ENCODE measurements at places on chromosomes 7 and 10.

- DNase-seq = no peak
Measured at GRCh38 chr7:41656366-41656765, 46.5 kb downstream of the INHBA start.

GRCh38 chr7:111459065-111459756 lies 103.1 kb downstream of the IMMP2L start:
- no peak for DNase-seq

GRCh38 chr7:19404912-19405329 lies 259.7 kb upstream of the FERD3L start:
- no peak for DNase-seq

DNA sequence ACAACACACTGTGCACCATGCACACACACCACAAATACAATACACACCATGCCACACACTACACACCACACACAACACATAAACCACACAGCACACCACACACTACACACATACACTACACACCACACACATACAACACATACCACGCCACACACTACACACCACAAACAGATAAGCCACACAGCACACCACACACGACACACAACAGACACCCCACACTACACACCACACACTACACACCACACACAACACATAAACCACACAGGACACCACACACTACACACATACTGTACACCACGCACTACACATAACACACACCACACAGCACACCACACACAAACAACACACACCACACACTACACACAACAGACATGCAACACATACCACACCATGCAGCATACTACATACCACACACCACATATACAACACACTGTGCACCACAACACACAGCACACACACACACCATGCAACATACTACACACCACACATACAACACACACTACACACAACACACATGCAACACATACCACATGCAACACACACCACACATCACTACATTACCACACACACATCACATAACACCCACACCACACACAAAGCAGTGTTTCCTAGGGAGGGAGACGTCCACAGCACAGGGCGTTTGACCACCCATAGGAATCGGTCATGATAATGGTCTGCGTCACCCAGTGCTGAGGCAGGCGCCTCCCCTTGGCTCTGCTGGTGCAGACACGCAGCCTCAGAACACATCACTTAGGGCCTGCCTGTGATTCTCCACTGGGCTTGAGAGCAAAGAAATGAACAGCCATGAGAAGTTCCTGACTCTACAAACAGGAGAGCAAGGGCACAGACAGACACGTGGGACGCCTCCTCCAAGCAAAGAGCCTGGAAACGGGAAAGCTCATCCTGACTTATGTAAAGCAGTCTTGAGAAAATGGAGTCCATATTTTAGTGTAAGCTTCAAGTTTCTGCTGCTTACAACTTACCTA lies 458.3 kb downstream of the PTPRN2 start:
- no peak for DNase-seq

DNA sequence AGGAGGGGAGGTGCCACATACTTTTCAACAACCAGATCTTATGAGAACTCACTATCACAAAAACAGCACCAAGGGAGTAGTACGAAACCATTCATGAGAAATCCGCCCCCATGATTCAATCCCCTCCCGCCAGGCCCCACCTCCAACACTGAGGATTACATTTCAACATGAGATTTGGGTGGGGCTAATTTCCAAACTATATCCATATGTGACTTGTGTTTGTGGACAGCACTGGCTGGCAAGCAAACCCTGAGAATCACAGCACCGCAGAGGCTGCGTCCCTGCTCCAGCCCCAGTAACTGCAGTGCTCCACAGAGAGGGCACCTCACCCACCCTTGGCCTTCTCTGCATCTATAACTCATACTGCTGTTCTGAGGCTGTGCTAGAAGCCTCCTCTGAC lies 211.2 kb upstream of the PODXL start:
- DNase-seq = no peak

DNA sequence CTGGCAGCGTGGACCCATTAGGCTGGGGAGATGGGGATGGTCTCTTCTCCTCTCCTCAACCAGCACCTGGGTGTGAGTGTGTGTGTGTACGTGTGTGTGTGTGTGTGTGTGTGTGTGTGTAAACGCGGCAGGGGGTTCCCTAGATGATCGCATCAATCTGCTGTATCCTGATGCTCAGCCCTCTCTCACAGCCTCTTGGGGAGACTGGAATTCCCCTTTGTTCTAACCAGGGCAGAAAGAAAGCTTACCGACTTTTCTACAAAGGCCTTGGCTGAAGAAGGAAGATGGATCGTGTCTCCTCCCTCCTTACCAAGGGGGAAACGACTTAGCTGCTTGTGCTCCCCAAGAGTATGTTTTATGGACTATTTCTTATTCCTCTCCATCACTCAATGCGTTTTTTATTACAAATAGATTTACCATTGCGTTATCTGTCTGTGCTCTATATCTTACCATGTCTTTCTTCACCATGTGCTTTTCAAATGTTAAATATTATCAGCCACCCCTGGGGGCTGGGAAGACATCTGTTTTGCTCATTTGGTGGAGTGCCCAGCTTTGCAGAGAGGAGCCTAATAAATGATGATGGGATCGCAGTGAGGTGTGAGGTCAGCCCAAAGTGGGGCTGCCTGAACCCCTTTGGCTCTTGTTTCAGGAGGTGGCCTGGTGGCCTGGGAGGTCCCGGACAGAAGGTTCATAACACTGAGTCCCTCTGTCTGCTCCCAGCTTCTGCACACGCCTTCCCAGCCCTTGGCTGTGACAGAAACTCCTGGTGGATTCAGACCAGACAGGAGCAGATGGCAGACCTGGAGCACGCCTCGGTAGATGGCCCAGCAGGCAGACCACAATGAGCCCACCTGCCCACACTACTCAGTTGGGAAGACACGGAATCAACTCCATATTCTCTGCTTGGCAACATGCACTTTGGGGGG lies 262.0 kb downstream of the PRPF18 start:
- DNase-seq = no peak

DNA sequence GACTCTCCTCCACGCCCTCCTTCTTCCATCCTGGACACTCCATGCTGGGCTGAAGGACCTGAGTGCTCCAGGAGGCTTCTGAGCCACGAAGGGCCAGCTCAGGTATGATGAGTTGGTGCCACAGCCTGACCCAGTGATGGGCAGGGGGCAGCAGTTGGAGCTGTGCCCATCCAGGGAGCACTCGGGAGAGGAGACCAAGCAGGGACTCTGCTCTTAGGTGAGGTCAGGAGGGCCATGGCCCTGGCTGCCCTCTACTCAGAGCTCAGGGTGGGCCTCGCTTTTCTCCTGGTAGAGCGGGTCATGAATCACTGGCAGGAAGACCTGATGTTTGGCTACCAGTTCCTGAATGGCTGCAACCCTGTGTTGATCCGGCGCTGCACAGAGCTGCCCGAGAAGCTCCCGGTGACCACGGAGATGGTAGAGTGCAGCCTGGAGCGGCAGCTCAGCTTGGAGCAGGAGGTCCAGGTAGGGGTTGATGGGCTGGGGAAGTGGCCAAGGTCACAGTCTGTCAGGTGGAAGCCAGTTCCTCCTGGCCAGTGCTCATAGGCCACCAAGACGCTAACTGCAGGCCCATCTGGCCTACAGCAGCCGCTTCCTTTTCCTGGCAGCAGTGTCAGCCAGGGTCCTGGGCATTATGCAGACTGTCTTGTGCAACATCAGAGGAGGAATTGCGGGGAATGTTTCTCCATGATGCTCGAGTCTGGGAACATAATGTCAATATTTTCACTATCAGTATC lies 50.8 kb downstream of the ALOX5 start:
- no peak for DNase-seq

- DNase-seq = no peak
Measured at GRCh38 chr10:61918140-61918539, 16.6 kb downstream of the ARID5B start.

DNA sequence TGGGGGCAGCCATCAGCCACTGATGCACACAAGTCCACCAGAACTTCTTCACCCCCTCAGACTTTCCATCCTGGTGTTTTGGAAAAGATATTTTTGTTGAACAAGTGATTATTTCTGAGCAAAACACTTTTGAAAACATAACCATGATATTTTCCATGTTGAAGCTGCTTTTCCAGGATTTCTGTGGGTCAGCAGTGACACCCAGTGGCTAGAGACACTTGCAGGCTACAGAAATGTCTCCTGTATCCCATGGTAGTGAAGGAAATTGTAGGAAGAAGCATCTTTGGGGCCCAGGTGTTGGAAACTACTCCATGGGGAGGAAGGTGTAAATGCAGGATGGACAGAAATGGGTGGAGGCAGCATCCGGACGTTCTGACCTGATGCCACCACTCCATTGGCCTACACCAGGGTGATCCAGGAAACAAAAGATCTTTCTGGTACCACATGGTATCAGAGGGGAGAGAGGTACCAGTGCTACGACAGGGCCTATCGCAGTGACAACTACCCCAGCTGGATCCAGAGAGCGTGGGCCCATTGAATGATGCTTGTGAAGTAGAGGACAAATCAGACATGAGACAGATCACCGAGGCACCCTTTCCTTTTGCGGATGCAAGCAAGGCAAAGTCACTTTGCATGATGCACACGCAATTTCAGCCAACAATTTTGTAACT lies 111.7 kb upstream of the COBL start:
- no peak for DNase-seq

DNA sequence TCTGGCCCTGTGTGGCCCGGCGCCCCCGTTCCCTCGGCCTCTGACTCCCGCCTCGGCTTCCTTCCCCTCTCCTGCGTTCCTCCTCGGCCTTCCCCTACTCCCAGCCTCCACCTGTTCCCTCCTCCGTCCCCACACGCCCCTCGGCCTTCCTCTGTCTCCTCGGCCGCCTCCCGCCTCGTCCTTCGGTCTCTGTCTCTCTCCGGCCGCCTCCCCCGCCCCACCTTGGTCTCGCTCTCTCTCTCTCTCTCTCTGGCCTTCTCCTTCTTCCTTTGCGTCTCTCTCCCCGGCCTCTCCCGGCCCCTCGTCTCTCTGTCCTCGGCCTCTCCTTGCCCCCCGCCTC lies 588 bp downstream of the GET4 start:
- no peak for DNase-seq

GRCh38 chr7:80838643-80839042 lies 80.2 kb downstream of the SEMA3C start:
- DNase-seq = no peak

- DNase-seq = no peak
Measured at GRCh38 chr7:71817916-71818315, 594.2 kb downstream of the CALN1 start.

GRCh38 chr10:124007102-124007772 lies 86.2 kb downstream of the CHST15 start:
- DNase-seq = no peak
